ENCODE measurements at places on chromosomes 6 and 20.

DNA sequence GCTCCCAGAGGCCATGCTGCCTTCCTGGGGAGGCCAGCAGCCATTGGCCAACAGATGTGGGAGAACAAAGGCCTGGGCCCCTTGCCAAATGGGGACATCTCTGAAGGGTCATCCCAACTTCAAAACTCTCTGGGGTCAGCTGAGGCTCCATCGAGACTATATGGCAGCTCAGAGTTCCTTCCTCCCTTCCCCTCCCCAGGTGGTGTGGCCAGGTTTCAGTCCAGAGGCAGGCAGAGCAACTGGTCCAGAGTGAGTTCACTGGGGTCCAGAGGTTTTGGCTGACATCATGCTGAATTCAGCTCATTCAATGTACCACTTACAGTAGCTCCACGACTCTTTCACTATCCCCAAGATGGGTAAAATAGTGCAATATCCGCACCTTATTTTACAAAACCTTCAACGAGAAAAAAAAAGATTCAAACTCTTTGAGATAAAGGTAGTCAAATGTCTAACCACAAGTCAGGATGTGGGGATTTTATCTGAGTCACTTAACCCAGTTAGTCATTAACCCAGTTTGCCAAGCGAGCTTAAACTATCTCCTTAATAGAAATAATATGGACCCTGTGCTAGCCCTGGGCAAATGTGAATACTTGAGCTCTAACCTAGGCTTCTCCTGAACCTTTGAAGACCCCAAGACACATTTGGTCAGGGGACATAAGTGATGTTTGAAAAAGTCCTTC is 108.4 kb upstream of the PLEKHG1 start:
- DNase-seq: no peak

GRCh38 chr6:118669561-118669960 is 18.2 kb upstream of the CEP85L start:
- DNase-seq: no peak

- no peak for DNase-seq
Measured at GRCh38 chr20:9200620-9201019, 131.7 kb downstream of the PLCB4 start.

- DNase-seq: no peak
Measured at GRCh38 chr6:160065200-160065599, 56.4 kb upstream of the SLC22A1 start.

- DNase-seq: no peak
Measured at GRCh38 chr6:148887181-148887580, 140.4 kb downstream of the UST start.

- DNase-seq: peak; percentile 74
Measured at GRCh38 chr20:63224412-63225081, 8.6 kb upstream of the YTHDF1 start.

- no peak for DNase-seq
Measured at GRCh38 chr6:106620931-106621672, 8.2 kb downstream of the RTN4IP1 start.

- no peak for DNase-seq
Measured at GRCh38 chr20:38997622-38998021, 35.5 kb downstream of the DHX35 start.

- no peak for DNase-seq
Measured at GRCh38 chr6:139612135-139612465, 237.7 kb upstream of the CITED2 start.

GRCh38 chr6:166277018-166277417 is 31.2 kb downstream of the PRR18 start:
- DNase-seq: no peak

DNA sequence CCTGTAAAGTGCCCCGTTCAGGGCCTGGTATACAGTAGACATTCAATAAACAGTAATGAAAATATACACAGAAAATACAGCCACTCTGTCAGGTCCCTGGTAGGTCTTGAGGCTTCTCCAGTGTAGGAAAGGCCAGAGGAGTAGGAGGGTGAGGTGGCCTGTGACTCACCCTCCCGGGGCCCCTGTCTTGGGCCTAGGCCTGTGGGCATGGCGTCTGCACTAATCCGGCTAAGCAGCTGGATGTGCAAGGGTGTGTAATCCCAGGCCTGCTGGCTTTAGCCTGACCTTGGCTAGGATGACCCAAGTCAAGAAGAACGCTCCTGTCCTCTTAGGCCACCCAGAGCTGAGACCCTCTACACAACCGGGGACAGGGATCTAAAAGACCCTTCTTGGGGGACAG is 84.9 kb downstream of the KCNB1 start:
- DNase-seq: no peak

DNA sequence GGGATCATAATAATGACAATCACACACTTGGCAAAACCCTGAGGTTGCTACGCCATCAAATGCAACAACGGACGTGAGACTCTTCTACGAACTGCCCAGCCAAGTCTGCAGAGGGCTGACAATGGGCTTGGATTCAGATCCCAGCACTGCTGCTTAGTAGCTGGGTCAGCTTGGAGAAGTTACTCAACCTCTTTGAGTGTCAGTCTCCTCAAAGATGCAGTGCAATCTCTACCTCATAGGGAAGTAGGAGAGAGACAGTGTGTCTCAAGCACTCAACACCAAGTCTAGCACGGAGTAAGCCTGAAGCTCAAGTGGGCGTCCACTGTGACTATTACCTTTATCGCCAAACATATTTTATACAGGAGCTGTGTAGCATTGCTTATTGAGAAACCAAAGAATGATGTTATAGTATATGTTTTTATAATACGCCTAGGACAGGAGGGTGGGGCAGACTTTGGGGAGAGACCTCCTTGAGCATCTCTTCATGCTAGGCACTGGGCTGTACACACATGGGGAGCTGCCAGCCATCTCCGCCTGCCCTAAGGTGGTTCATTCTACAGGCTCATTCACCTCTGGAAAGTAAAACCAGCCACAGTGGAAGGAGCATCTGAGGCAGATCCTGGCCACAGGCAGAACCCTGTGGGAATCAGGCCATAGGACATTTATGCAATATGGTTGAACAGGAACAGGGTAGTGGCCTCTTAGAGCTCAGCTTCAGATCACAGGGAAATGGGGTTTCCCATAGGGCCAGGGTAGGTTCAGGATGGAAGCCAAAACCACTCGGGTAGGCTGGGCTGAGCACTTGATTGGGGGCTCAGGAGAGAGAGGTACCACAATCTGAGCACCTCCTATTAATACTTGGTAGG is 160.2 kb downstream of the MRPL14 start:
- DNase-seq: no peak

GRCh38 chr6:74249658-74250057 is 553.7 kb downstream of the CD109 start:
- no peak for DNase-seq

DNA sequence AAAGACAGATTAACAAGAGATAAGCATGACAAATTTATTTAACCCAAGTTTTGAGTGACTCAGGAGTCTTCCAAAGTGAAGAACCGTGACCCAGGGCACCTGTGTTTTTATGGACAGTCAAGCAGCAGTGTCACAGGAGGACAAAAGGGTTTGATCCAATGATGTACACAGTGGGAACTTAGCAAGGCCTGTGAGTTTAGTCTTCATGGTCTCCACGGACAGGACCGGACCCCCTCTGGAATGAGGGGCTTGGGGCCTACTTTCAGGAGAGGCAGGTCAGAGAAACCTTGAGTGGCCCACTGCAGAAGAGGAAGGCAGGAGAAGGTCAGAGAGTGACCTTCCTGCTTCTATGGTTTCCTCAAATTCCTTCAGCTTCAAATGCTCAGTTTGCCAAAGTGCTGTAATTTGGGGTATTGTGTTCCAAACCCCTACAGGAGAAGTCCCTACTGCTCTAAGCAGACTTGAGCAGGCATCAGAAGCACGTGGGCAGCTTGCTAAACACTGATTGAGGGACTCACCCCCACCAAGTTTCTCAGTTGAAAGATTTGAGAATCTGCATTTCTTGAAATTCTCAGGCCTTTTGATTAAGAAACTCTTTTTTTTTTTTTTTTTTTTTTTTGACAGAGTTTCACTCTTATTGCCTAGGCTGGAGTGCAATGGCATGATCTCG is 26.4 kb upstream of the ZMYND8 start:
- DNase-seq: no peak

GRCh38 chr6:48429021-48429420 is 318.0 kb upstream of the PTCHD4 start:
- DNase-seq: no peak

DNA sequence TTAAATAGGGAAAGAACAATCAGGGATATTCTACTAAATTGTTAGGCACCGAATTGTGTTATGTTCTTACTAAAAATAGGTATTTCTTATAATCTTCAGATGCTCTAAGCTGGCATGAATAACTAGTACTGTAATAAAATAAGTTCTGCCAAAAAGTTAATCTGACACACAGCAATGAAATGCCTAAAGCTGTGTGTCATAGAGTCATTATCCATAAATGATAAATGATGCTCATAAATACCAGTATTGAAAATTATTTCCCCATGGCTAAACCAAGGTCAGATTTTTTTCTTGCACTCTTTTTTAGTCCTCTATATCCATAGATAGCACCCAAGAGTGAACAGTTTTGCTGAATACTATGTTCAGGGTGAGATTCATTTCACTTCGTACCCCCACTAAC is 11.7 kb upstream of the PRIM2 start:
- no peak for DNase-seq

DNA sequence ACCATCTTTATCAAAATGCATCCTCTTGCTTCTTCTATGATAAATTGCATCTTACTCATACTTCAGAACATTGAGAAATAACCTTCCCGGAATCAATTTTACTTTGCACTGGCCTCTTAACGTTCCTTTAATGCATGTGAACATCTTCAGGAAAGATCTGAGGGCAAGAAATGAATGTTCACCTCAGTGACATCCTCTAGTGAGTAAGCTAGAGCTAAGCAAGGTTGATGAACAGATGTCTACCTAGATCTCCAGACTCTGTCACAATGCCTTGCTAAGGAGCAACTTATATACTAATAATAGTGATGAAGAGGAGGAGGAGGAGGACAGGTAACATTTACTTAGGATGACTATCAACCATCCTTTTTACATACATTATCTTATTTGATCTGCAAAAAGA is 16.8 kb upstream of the HINT3 start:
- no peak for DNase-seq

DNA sequence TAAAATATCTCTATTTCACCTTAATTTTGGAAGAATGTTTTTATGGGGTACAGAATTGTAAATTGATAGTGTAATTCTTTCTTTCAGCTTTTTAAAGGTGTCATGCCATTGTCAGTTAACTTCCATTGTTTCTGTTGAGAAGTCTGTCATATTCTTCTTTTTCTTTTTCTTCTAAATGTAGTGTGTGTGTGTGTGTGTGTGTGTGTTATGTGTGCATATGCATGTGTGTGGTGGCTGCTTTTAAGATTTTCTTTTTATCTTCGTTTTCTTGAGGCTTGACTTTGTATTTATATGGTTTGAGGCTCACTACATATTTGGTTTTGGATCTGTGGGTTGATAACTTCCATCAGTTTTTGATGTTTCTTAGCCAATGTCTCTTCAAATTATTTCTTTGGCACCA is 176.5 kb downstream of the OGFRL1 start:
- DNase-seq: no peak

DNA sequence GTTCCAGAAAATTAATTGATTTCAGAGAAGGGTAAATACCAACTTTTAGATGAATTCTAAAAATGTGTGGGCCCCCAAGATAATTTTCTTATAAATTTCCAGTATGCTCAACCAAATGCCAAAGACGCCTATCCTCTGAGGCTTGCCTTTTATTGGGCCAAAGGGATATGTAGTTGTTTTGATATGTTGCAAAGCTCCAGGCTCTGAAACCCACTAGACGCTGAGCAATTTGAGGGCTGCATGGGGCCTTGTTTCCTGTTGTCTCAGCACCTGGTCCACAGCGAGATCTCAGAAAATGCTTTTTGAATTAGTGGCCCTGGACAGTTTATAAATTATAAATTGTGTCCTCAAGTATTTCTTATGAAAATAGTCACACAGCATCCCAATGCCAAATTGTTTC is 397.2 kb downstream of the SAMD5 start:
- no peak for DNase-seq

GRCh38 chr6:21578523-21578922 is 15.0 kb upstream of the SOX4 start:
- DNase-seq: no peak

GRCh38 chr6:15160812-15161211 is 85.1 kb upstream of the JARID2 start:
- DNase-seq: no peak

DNA sequence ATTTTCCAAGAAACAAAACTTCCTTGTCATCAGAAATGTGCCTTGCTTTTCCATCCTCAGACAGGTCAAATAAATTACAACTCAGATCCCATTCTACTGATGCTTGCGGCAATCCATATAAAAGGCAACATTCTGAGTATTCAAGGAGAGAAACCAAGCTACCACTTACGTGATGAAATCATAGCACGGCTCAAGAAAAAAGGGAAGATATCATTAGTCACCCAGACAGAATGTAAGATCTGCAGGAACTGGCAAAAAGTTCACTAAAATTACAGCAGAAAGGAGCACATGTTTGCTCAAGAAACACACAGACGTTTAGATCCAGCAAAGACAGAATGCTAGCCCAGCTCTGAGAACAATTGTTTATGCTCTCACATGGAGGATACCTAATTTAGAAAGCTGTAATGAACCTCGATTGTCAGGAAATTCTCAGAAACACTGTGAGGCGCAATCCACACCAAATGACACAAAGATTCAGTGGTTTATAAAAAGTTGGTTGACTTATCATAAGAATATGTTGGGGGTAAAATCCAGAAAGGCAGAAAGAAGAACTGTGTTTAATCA is 304.2 kb downstream of the ADGRG6 start:
- no peak for DNase-seq

GRCh38 chr20:44051661-44052000 is 135.4 kb downstream of the JPH2 start:
- DNase-seq: no peak

DNA sequence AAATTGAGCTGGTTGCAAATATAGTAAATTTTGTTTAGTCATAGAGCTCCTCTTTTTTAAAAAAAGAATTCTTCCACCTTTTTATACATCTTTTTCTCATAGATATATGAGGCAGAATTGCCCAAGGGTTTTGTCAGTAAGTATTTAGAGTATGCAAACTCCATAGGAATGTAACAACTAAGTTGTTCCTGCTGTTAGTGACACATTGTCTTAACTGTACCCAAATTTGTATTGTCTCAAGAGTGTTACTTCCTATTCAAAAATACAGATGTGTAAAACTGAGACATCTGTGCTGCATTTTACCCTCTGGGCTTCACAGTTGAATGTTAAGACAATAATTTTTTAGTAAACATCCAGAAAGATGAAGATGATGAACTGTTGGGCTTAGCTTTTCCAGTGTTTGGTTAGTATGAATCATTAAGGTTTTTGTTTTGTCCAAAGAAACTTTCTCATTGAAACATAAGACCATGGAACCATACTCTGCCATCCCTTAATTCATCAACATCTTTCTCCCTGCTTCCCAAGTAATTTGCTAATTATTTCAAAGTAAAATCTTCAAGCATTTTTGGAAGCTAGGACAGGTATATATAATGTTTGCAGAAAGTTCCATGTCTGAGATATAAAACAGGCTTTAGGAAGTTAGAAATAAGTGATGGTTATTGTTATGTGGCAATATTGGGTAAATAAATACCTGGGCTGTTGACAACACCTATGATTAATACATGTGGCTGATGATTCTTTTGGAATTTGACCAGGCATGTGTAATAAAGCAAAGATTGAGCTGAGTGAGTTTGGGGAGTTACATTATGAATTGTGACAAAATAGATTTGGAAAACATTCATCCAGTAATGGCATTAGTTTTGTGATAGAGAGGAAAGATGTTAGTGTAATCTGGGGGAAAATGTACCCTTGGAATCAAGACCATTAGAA is 11.2 kb downstream of the OGFRL1 start:
- no peak for DNase-seq
